ENCODE measurements at places on chromosomes 13 and 19.

GRCh38 chr19:16249826-16250404 lies 52.2 kb downstream of the AP1M1 start:
- no peak for DNase-seq

DNA sequence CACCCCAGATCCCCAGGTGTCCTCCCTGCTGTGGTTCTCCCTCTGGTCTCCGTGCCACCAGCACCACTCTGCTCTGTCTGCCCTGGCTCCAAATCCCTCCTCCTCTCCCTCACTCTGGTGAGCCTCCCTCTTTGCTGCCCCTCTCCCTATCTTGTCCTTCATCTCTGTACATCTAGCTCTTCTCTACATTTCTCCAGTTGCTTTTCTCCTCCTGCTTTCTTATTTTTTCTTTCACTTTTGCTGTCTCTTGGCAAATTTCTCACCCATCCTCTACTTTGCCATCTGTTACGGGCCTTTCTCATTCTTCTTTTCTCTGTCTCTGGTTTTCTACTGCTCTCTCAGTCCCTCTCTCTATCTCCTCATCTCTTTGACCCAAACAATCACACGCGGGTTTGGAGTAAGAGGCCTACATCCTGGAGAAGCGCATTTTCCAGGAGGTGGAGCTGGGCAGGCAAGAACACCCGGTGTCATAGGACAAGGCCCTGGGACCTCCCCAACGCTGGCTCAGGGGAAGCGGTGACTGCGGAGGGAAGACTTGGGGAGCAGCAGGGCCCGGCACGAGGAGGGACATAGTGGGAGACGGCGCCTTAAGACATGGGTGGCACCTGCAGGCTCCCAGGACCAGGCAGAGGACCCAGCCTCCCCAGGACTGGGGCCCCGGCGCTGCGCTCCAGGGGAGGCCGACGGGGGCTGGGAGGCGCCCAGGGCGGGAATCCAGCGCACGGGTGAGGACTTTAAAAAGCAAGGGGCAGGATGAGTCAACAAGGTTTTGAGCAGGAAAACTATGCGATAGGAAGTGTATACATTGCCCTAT lies 9.9 kb downstream of the ZNF611 start:
- no peak for DNase-seq

- DNase-seq, result peak; percentile 73
Measured at GRCh38 chr13:98839856-98840769, 87.6 kb upstream of the SLC15A1 start.

- peak; percentile 52 for DNase-seq
Measured at GRCh38 chr19:1270213-1270853, 1.2 kb downstream of the CIRBP start.

GRCh38 chr13:99258946-99259345 lies 767 bp upstream of the GPR18 start:
- peak; percentile 95 for DNase-seq

GRCh38 chr13:26007261-26008125 lies 44.3 kb downstream of the SHISA2 start:
- no peak for DNase-seq

DNA sequence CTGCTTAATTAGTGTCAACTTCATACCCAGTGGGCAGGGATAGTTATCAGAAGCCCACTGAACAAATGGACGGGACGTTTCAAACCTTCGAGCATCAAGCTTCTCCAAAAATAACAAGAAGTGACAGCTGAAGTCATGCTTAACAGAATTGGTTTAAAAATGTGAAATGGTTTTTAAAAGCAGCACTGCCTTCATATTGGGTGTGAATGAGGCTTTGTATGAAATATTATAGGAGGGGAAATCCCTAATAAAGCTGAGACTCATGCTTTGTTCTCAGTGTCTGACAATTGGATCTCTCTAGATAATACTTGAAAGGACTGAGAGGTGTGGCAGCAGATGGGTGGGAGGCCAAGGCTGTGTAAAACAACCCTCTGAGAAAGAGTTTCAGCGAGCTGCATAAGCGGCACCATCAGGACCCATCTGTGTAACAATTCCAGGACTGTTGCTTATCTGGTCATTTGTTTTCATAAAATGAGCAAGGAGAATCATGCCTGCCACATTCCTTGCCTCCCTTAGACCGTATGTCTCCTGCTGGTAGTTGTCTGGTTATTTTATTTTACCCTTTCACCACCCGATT lies 667.7 kb downstream of the DIAPH3 start:
- no peak for DNase-seq
